ENCODE measurements at places on chromosomes 7 and 10. TPM values are rescaled to one million over a fixed set of nuclear protein-coding genes. Genes with fewer than 3 reads are reported as not detected.

Gene HKDC1
- total RNA-seq, result 3.3 TPM

Gene LRRC18
- total RNA-seq, result not detected

Gene CALML5
- total RNA-seq, result not detected

Gene DNMBP
- 10.3 TPM for total RNA-seq

Gene OR2A42
- not detected for total RNA-seq

Gene CLDN3
- total RNA-seq, result not detected

Gene PDE6C
- total RNA-seq, result not detected

Gene FAM221A
- total RNA-seq, result 4.0 TPM

Gene AUTS2
- 10.0 TPM for total RNA-seq

Gene ACBD7
- total RNA-seq, result under 0.01 TPM
